Stimulated activated CD4-positive, alpha-beta T cell treated with anti-CD3 and anti-CD28 coated beads, TNF-alpha, amount 100 ng/mL, for 24 hours (primary cell): ENCODE measurements at places on chromosomes 2 and 18.

DNA sequence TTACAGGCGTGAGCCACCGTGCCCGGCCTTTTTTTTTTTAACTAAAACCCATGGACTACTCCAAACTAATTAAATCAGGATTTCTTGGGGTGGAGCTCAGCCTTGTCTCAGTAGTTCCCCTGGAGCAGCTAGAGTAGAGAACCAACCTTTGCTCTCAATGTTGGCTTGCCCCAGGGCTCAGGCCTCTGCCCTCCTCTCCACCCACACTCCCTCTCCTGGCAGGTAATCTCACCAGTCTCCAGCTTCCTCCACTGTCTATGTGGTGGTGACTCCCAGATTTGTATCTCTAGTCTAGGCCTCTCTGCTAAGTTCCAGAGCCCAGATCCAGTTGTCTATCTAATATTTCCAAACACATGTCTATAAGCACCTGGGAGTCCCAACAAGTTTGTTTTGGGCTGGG is 9.6 kb upstream of the MTA3 start:
- DNase-seq = no peak

GRCh38 chr2:242022550-242023290 is 153.2 kb downstream of the RTP5 start:
- DNase-seq = no peak

DNA sequence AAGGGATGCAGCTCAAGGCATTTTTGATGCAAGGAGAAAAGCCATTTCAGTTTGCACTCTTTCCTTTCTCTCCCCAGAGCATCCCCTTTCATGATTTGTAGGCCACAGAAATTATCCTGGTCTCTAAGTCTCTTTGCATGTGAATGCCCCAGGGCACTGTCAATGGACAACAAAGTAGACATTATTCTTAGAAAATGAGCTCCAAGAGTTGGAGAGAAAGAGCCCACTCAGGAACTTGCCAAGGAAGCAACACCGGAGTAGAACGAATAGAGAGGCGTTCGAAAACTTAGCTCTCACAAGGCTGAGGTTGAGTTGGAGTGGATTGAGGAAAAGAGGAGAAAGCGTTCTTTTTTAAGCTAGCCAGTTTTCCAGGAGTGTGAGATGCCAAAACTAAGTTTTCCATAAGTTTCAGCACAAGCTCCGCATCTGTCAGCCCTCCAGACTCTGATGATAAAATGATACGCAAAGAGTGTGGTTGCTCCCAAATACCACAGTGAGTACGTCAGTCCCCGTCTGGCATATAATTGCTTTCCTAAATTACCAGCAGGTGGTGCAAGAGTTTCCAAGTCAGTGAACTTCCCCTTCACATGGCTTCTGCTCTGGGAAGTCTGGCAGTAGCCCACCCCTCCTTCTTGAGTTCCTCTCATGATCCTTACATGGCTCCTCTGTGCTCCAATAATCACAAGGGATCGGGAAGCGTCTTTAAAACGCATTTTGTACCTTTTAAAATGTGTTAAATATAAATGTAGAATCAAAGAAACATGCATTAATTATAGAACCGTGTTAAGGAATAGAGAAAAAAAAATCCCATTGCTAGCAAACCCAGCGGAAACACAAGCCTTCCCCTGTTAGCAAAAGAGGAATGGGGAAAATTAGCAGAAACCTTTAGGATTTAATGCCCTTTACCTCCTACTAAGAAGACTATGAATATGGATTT is 1060.6 kb upstream of the FANCL start:
- no peak for DNase-seq

- DNase-seq = no peak
Measured at GRCh38 chr2:239145106-239145505, 255.7 kb downstream of the HDAC4 start.

GRCh38 chr2:182381225-182381624 is 45.6 kb downstream of the PDE1A start:
- no peak for DNase-seq

- no peak for DNase-seq
Measured at GRCh38 chr18:79200546-79201268, 131.5 kb downstream of the ATP9B start.

GRCh38 chr2:172233987-172234715 is 131.5 kb upstream of the DLX2 start:
- DNase-seq = no peak

DNA sequence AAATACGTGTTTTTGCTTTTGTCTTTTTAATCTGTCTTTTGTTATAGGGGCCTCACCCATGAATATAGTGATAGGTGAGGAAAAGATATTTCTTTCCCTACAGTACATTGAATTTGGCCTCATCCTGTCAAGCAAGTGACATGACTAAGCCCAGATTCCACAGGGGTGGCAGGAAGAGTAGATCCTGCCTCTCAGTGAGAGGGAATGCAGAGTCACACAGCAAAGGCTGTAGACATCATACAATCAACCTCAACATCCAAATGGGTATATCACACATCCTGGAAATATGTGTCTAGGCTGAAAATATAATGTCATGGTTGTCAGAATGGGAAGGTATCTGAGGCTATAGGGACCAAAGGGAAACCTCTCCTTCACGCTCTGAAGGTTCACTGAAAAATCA is 269.6 kb downstream of the CDH20 start:
- DNase-seq = no peak

DNA sequence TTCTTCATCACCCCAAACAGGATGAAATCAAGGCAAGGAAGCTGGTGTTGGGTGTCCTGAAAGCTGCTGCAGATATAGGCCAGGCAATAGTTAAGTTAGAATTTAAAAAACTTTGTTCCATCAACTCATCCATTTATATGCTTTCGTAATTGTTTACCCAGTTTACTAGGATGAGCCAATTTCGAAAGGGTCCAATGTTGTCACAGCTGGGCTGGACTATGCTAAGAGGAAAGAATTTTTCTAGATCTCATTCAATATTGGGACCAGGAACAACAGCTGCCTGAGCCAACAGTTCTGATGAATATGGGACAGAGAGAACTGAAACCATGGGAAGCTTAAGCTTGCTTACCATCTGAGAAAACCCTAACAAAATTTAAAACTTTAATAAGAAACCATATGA is 21.6 kb upstream of the SP3 start:
- DNase-seq = no peak

DNA sequence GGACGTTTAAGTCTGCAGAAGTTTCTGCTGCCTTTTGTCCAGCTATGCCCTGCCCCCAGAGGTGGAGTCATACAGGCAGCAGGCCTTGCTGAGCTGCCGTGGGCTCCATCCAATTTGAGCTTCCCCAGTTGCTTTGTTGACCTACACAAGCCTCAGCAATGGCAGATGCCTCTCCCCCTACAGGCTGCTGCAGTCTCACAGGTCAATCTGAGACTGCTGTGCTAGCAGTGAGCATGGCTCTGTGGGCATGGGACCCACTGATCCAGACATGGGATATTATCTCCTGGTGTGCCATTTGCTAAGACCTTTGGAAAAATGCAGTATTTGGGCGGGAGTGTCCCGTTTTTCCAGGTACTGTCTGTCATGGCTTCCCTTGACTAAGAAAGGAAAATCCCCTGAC is 726.0 kb downstream of the ERBB4 start:
- no peak for DNase-seq

- peak; percentile 41 for DNase-seq
Measured at GRCh38 chr18:49510393-49511115, 23.5 kb upstream of the C18orf32 start.

DNA sequence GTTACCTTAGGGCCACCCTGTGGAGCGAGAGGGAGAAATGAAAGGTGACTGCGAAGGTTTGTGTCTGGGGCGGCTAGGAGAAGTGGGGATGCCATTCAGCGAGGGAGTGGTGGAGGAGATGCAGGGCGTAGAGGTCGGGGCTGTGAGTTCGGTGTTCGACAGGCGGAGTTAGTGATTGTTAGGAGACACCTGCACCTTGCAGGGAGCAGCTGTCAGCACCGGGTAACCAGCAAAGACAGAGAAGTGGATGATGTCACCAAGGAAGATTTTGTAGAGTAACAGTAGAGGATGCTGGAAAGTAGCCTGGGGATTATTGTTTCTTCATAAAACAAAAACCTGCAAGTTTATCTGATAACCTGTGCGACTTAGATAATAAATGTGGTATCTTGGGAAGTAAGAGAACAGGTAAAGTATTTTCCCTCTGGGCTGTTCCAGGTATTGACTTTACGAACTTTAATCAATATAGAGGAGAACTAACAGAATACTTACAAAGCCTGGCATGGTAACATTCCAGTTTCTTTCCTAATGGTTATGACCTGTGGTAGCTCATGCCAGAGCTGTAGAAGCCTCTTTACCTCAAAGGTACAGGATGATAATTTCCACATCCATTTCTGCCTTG is 63.8 kb downstream of the SPTBN1 start:
- no peak for DNase-seq

GRCh38 chr18:45328296-45328695 is 287.0 kb upstream of the SLC14A2 start:
- no peak for DNase-seq

GRCh38 chr18:24876266-24876665 is 415.8 kb downstream of the HRH4 start:
- DNase-seq = no peak

GRCh38 chr2:106025796-106026195 is 168.3 kb downstream of the UXS1 start:
- DNase-seq = no peak

- DNase-seq = no peak
Measured at GRCh38 chr2:118224895-118225311, 136.6 kb downstream of the INSIG2 start.
